ENCODE measurements at places on chromosomes 2 and 18.

GRCh38 chr2:62611854-62612253 lies 93.7 kb upstream of the EHBP1 start:
- DNase-seq = no peak

DNA sequence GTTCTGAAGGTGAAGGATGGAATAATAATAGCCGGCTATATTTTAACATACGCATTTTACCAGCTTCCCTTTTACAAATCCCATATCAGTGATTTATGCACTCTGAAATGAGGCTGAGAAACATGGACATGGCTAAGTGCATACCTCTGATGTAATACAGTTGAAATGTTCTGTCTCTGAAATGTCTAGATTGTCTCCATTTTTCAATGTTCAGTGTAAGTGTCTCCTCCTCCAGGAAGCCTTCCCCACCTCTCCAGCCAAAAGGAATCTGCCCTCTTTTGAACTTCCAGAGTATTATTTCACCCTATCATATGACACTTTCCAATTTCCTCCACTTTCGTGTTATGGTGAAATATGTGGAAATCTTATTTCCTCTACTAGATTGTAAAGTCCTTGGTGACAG lies 29.5 kb upstream of the ME2 start:
- no peak for DNase-seq

GRCh38 chr2:173187941-173188788 lies 112.5 kb downstream of the MAP3K20 start:
- DNase-seq = no peak

- DNase-seq = no peak
These were observed 56.9 kb downstream of the WDR75 start for GRCh38 chr2:189498205-189498604.

- no peak for DNase-seq
These were observed 6.5 kb upstream of the DUSP2 start for GRCh38 chr2:96151595-96152303.

DNA sequence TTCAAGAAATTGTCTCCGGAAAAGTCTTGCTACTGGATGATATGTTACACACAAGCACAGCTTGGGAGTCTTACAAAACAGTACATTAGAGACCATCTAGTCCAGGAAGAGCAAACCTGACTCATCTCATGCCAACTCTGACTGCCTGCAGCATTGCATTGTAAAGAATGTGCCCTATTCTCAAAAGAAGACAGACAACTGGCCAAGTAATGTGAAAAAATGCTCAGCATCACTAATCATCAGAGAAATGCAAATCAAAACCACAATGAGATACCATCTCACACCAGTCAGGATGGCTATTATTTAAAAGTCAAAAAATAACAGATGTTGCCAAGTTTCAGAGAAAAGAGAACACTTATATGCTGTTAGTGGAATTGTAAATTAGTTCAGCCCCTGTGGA lies 42.7 kb upstream of the GORASP2 start:
- no peak for DNase-seq

DNA sequence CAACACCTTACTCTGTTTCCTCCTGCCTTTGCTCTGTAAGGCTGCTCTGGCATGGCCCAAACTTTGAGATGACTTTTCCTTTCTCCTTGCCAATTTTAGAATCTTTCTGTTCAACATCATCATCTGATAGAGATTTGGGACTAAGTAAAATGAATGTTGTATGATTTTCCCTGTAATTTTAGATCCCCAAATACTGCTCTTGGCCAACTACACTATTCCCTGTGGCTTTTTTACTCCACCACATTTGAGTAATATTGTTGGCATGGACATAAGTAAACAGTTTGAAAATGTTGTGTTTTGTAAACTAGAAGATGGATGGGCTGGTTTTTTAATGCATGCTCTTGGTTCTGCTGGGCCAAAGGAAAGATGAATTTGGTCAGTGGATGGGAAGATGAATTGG lies 12.1 kb downstream of the LTBP1 start:
- no peak for DNase-seq

DNA sequence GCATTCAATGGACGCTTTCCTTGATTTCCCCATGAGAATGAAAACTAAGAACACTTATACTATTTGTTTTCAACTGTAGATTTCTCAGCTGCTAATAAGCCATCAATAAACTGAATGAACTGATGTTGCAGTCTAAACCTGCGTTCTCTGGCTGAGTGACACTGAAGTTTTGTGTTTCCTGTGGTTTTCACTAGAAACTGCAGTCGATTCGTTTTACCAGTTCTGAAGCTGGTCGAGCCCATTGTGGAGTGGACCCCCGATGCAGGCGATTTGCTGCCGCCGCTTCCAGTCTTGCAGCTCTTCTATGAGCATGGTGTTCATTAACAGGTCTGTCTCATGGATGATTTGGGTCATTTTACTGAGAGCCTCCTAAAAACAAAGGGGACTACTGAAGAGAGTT lies 50.6 kb upstream of the STAT1 start:
- DNase-seq = peak; percentile 20

DNA sequence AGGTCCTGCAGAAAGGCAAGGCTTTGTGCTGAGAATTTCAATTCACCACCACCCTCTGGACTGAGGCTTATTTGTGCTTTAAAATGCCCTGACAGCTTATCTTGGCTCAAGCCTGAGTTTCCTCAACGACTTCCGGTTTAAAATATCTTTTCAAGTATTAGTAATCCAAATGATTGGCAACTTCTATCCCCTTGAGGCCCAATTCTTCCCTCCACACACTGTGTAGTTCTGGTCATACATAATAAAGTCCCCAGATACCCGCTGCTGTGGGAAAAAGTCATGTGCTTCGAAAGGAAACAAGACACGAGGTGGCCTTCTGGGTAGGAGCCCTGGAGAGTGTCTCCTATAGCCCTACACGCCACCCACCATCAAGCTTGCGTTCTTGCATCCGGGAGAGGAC lies 393.4 kb downstream of the ALK start:
- DNase-seq = no peak

GRCh38 chr2:232532419-232532818 lies 6.5 kb downstream of the CHRND start:
- no peak for DNase-seq

DNA sequence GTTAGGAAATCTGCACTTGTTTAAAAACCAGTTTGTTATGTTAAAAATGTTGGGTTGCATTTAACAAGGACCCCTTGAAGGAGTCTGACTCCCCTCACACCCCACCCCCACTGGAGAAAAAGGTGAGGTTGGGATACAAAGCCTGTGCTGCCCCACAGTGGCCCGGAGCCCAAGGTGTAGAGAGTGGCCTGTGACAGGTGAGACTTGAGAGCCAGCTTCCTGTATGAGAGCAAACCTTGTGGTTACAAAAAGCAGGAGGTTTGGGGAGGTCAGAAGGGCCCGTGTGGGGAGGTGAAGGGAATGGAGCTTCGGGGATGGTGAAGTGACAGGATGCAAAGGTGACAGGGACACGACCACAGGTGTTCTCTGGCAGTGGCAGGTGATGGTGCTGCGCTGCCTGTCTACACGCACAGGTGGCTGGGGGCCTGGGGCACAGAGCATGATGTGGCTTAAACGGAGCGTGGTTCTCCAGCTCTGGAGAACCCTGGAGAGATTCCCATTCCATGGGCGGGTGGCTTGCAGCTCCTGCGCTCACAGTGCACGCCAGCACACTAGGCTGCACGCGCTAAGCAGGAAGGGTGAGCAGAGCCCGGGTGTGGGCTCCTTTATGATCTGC lies 29.0 kb downstream of the IMPA2 start:
- DNase-seq = no peak

DNA sequence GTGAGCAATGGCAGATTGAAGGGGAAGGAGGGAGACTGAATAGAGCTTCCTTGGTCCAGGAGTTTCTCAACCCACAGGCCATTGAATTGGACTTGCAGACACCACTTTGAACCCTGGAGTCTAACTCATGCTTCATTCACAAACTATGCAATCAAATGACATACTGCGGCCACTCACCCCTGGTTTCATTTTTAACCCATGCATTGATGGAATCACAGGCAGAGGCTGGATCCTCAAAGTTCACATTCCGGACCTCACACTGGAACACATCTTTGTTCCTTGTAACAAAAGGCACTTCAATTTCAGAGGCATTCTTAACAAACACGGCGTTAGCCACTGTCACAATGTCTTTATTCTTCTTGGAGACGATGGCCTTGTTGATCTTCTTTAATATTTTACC lies 40.7 kb downstream of the MRPL44 start:
- DNase-seq = no peak

GRCh38 chr18:45783097-45784075 lies 42.1 kb upstream of the SIGLEC15 start:
- DNase-seq = no peak

GRCh38 chr18:49898421-49898820 lies 85.1 kb upstream of the ACAA2 start:
- DNase-seq = peak; percentile 24

GRCh38 chr2:105545730-105546627 lies 147.1 kb upstream of the FHL2 start:
- DNase-seq = peak; percentile 39

DNA sequence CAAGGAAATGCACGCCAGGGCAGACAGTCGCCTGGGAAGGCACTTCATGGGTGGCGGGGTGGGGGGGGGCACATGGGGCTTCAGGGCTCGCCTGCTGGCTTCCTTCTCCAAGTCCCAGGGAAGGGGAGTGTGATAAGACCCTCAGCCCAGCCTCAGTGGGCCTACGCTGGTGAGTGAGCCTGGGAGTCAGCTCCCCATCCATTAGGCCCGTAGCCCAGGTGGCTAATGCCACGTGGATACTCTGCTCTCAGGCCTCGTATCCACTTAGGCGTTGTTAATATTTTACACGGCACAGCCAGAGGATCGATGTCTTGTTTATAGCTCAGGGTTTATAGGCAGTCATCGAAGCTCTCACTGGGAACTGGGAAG lies 47.1 kb downstream of the KCNIP3 start:
- no peak for DNase-seq

DNA sequence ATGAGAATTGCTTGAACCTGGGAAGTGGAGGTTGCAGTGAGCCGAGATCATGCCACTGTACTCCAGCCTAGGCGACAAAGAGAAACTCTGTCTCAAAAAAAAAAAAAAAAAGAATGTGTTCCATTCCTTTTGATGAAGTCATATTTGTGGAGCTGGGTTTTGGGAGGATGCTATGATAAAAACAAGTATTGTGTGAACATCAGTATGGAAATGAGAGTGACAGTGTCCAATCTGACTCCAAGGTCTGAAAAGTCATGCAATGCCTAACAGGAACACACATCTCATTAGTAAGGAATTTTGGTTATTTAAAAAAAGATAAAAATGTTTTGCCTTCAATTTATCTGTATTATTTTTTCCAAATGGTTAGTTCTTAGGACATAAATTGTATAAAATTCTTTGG lies 11.8 kb downstream of the GCFC2 start:
- no peak for DNase-seq
